ENCODE measurements at places on chromosomes 11 and 22.
A peak's percentile ranks its signal among the peaks of the same experiment; 100 is the strongest.

GRCh38 chr11:16792426-16792825 is 54.0 kb downstream of the C11orf58 start:
- no peak for DNase-seq

DNA sequence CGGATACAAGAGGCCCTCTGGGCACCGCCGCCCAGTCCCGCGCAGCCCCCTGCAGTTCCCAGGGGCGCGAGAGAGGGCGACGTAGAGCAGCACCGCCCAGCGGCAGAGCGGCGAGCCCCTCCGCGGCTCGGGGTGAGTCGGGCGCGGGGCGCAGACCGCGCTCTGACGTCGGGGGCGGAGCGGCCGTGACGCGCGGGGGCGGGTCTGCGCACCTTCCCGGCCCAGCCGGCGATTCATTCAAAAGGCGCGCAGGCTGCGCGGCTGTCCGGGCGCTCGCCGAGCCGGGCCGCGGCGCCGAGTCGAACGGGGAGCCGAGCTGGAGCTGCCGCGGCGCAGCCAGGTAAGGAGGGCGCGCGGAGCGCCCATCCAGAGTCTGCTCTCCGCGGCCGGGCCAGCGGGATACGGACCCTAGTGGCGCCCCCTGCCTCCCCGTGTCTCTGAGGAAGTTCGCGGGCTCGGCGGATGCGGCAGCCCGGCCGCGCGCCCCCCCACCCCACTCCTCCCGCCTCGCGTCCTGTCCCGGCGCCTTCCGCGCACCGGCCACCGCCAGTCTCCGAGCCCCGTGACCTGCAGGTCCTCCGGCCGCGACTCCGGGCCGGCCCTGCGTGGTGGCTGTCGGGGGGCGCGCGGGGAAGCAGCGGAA is at the start of gene RELT:
RELT (plus strand) TSS at position 240 of the 643 bp plus-strand sequence. CDS start 12,738 bp downstream, outside the sequence.
- DNase-seq, result peak; percentile 96

DNA sequence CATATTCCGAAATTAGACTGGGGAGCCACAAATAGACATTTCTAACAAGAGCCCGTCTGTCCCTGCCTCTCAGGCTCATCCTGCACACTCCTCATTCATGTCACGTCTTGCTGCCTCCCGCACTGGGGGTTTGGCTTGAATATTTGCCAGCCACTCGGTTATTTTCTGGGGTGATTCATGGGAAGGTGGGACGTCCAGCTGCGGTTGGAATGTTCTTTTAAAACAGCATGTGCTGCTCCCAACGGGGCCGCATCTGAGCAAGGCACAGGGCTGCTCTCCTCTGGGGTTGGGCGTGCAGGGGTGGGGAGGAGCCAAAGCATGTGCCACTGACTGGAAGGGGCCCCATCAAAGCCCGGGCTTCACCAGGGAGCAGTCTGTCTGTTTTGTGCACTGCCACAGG is 25.9 kb upstream of the SLC5A4 start:
- DNase-seq, result no peak

DNA sequence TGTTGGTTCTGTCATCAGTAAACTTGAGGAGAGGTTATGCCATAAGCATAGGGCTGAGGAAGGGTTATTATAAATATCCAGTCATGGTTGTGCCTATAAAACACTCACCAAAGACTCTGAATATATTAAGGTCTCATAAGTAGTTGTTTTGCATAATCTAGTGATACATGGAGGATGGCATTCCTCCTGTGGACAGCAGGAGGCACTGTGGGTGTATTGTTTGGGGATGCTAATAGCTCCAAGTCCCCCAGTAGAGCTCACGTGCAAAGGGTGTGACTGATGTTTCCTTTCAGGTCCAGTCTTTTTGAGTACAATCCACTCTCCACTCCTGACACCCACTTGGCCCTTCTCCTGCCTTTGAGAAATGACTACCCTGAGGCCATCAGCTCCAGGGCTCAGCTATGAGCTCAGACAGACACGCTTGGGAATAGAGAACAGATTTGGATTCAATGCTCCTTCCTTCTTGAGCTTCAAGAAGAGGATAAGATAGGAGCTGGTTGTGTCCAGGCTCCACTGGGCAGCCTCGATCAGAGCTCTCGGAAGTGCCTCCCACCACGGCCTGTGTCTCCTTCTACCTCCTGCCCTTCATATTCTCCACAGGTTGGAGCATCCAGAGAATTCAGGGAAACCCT is 85.2 kb upstream of the IGLL5 start:
- peak; percentile 70 for DNase-seq

DNA sequence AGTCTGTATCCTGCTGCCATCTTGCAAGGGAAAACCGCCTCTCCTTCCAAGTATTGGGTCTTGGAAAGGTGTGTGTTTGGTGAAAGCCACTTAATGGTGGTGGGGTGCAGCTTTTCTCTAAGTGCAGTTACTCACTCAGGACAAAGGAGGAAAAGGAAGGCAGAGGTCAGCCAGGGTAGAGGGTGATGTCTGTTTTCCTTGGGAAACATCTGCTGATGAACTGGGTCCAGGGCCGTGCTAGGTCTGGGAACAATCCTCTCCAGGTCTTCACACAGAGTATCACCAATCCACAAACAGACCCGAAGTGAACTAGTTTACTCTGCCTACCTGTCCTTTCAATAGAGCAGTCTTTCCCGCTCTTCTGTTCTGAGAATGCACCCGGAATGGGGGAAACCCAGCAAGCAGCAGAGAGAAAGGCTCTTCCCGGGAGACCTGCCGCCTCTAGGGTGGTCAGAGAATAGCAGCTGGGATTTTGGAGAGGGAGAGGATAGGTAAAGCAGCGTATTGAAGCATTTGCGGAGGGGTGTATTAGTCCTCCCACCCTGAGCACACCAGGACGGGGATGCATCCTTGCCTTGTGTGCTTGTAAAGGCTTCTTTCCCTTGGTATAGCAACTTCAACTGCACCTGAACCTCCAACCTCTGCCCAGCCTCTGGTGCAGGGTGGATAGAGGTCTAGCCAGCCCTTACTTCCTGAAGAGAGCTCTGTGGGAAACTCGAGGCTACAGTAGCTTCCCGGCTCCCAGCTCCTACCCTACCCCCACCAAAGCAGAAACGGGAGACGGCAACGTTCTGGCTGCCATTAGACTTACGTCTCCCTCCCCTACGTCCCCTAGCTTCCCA is 20.7 kb downstream of the LHFPL7 start:
- no peak for DNase-seq

- DNase-seq, result no peak
Measured at GRCh38 chr11:62889484-62890437, 9.1 kb downstream of the SLC3A2 start.

DNA sequence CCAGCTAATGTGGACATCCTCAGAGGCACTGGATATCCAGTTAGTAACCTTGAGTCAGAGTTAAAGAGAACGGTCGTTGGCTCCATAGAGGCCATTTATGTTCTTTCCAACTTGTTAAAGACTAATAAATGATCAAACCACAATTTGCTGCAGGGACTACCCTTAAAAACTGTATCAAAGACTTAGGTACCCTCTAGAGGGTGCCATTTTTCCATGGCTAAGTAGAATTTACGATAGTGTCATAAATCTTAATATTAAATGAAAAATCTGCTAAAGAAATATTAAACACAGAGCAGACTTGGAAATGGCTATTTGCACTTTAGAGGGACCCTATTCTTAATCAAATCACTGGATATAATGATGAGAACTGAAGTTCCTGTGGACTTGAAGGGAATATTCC is 685.2 kb upstream of the CHORDC1 start:
- DNase-seq, result no peak

GRCh38 chr11:130243816-130244215 is 70.9 kb downstream of the ZBTB44 start:
- peak; percentile 2 for DNase-seq

- DNase-seq, result no peak
Measured at GRCh38 chr11:47148903-47149531, 27.7 kb downstream of the ARFGAP2 start.

All from CD4-positive, alpha-beta T cell treated with Interleukin-10 for 1 hour (primary cell).